Thoracic aorta (tissue), 2 donors: ENCODE measurements at places on chromosomes 12 and 14.

DNA sequence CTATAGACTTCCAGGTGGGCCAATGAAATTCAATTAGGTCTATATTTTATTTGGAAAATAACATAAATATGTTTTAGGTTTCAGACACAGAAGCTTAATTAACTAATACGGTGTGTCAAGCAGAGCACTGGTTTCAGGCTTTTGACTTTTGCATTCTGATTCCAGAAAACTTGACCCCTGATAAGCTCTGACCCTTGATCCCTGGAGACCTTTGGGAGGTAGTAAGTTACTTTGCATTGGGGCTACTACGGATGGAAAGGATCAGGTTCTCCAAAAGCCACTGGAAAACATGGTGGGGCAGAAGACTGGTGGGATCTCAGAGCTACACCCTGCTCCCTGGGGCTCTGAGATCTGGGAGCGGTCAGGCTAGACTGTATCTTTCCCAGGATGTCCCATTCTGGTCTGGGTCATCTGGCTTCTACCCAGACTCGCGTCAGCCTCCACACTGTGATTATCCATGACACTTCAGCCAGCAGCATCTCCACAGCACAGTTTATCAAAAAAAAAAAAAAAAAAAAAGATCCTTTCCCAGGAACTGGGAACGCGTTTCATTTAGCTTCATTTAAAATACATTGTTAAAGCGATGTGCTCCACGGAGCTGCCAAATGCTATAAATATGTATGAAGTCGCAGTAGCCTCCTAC lies 17.8 kb upstream of the EMP1 start:
- DNase-seq = no peak

DNA sequence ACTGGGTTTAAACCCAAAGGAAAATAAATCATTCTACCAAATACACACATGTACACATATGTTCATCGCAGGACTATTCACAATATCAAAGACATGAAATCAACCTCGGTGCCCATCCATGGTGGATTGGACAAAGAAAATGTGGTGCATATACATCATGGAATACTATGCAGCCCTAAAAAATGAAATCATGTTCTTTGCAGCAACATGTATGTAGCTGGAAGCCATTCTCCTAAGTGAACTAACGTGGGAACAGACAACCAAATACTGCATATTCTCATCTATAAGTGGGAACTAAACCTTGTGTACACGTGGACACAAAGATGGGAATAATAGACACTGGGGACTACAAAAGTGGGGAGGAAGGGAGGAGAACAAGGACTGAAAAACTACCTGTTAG lies 96.6 kb downstream of the LMNTD1 start:
- no peak for DNase-seq

GRCh38 chr12:107134558-107134957 lies 41.2 kb upstream of the CRY1 start:
- no peak for DNase-seq

DNA sequence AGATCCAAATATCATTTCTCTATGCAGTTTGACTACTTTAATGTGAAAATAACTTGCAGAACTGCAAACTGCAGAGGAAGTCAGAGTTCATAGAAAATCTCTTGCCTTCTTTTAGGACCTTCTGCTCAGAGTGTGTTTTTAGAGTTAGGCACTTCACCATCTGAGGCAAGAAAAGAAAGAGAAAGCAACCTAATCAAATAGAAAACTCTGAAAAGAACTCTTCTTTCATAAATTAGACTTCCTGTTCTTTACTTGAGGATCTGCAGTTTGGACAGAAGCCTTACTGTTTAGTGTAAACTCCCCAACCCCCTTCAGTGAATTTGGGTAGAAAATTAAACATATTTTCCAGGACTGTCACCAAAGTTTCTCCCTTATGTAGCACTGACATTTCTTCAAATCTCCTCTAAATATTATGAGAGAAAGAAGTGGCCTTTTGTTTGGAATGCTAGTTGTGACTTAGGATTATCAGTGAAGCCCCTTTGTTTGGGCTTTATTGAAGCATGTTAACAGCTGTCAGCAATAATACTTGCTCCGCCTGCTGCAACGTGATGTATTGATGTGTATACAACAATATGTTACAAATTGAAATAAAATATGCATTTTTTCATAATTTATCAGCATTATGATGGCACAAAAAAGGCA lies 99.5 kb downstream of the PDZRN4 start:
- no peak for DNase-seq

GRCh38 chr12:46158501-46158900 lies 110.3 kb downstream of the SLC38A1 start:
- no peak for DNase-seq

DNA sequence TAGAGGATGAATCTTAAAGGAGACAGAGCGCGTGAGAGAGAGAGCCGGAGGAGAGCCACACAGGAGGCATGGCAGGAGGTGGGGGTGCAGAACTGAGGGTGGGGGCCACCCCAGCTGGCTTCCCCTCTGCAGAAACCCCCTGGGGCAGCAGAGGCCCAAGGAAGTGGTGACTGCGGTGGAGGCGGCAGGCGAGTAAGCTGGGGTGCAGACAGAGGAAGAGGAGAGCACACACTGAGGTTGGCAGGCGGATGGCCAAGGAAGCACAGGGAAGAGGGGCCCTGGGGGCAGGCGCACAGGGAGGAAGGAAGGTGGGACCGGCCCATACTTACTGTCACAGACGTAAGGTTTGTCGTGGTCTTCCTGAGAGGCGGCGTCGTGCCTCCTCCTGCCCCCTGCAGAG lies 179.8 kb downstream of the DPF3 start:
- no peak for DNase-seq

DNA sequence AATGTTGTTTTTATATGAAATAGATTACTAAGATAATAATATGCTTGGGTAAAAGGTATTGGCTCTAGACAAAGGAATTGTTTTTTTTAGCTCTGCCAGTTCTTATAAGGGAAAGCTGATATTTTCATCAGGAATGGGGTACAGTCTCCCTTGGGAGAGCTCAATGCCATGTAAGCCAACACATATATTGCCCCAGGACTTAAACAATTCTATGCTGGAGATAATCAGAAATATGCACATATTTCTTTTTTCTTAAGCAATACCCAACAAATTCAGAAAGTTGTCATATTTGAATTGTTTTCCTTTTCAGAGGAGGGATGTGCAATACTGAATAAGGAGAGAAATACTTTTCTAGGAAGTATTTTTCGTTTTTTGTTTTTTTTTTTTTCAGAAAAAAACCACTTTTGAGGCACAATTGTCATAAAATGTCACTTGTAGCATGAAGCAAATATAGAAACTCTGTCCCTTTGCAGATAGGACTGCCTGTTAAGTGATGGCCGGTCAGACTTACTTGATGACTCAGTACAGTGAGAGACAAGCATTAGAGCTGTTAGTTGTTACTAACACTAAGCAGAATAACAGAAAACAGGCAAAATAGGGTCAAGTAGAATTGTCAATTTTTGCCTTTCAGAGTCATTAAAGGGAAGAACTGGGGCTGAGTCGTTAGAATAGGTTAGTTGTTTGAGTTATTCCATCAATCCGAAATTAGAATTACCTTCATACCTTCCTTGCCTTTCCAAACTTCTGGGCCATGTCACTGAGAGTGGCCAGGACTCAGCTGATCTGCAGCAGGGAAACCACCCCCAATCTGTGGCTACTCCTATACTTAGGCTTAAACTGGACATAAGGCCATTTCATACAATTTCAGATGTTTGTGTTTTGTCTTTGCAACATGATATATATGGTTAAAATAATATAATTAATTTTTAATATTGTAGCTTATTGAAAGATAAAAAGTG lies 168.1 kb downstream of the SLC38A4 start:
- DNase-seq = no peak

GRCh38 chr12:122681814-122682213 lies 21.3 kb downstream of the HCAR2 start:
- DNase-seq = no peak

DNA sequence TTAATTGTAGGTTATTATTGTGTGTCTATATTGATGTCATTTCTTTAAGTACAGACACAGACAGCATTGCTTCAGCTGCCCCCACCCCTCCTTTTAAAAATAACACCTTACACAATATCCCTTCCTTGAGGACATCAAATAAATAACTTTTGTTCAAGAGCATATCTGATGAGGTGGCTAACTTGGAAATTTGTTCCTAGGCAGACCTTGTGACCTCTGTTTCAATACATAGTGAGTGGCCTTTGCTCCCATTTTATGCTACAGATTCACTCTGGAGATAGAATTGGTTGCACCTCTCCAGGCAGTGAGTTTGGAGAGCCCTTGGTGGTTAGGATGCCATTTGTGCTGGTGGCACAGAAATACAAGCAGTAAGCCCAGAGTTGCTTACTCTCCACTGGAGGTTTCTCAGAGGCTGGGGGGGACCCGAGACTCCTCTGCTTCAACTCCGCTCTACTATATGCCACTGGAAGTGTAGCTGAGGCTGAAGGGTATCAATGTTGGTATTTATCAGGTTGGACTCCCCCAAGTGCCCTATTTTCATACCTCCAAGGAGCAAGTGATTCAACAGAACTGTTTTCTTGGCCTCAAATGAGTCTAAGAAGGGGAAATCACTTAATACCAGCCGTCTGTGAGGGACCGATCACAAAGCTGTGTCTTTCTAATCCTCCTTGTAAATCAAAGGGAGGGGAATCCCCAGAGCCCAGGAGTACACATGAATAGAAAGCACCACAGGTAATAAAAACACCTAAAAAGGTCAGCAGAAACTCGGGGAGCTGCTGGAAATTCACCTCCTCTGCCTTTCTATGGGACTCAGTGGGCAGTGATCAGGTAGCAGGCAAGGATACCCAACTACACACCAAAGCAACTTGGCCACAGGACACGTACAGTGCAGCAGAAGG lies 463.1 kb downstream of the RAD51B start:
- no peak for DNase-seq

DNA sequence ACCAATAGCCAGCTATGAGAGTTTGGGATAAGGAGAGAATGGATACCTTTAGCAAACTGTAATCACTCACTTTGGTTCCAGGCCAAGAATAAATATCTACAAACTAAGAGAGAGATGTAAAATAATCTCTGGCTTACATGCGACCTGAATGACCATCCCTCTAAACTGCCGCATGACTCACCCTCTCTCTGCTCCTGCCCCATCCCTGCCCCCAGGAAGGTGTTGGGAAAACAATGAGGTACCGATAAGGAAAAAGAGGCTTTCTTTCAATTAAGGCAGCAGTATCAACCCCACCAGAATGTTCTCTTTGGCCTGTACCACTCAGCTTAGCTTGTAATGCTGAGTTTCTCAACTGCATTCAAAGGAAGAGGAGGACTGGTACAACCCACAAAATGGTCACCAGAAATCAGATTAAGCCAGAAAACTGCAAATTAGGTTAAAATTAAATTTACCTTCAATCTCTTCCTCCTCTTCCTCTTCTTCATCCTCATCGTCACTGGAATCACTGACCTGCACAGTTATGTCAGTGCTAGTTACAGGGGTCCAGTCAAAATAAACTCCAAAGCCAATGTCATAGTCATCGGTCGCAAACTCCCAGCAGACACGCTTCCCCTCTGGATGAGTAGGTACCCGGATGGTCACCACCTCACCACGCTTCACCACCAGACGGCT lies 22.0 kb downstream of the GSTZ1 start:
- DNase-seq = no peak

DNA sequence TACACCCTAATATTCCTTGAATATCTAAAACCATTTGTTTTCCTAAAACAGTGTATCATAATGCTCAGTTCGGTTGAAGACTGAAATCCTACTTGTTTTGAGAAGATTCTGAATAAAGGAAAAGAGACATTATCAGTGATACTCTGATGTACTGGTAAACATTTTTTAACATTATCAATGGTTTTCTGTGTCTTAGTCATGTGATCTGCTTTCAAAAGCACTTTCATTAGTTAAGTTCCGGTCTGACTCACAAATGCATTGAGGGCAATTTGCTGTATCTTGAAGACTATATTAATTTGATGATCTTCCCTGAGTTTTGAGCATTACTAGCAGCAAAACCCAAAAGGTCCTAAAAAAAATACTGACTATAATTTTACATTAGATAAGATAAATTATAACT lies 145.6 kb downstream of the PRKD1 start:
- DNase-seq = no peak

DNA sequence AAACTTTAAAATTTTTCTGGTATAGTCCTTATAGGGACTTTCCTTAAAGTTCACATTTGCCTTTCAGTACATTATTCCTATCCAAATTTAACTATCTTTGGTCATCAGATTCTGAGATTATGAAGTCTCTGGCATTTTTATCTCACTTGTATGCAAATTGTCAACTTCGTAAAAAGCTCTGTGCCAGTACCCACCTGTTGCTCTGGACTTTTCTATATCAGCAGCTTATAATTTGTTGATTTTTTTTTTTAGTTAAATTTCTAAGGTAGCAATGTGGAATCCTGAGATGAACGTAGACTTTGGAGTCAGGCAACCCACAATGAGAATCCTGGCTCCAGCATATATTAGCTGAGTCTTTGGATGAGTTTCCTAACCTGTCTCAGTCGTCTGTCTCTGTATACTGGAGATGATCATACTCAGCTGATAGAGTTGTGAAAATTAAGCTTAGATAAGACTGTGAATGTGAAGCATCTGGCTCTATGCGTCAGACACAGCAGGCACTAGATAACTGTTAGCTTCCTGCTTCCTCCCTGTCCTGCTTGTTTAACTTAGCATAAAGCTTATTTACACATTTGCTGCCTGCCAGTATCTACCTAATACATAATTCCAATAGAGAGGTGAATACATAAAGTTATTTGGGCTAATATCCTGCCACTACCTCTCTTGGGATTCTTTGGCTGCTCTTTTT lies 59.8 kb downstream of the MARK3 start:
- DNase-seq = no peak

- no peak for DNase-seq
Observed at GRCh38 chr12:89333564-89334252, 18.6 kb downstream of the DUSP6 start.

GRCh38 chr14:81315341-81315740 lies 84.8 kb downstream of the STON2 start:
- no peak for DNase-seq

GRCh38 chr12:105948331-105948730 lies 190.4 kb downstream of the NUAK1 start:
- DNase-seq = peak; percentile 9

GRCh38 chr12:107385509-107385908 lies 292.2 kb upstream of the CRY1 start:
- no peak for DNase-seq
